Left ventricle myocardium superior (tissue), 1 donor: ENCODE measurements at places on chromosomes 12 and 14.

GRCh38 chr12:104177663-104178501 lies 37.7 kb upstream of the TXNRD1 start:
- DNase-seq = peak; percentile 82

DNA sequence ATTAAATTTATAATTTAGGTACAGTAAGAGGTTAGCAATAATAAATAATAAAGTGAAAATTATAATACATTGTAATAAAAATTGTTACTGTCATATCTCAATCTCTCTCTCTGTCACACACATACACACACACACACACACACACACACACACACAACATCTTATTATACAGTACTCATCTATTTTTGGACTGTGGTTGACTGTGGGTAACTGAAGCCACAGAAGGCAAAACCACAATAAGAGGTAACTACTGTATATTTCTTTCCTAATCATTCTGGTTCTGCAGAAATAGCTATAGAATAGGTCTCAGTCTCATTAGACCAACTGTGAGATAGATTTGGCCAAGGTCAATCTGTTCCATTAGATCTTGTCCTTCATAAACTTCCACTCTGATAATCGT lies 33.1 kb upstream of the PTPRO start:
- no peak for DNase-seq

DNA sequence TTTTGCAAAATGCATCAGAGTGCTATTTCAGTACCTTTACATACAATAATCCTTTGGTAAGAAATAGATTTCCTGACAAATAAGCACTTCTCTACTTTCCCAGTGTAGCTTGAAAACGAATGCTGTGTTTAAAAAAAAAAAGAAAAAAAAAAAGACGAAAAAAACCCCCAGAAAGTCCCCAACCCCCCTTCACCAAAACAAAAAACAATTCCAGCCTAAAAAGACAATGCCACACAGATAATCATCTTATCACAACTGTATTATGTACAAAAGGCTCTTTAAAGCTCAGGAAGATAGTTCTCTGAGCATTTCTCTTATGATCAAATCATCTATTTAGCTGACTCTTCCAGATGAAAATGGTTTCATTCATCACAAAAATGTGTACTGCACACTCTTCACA lies 1.6 kb downstream of the FERMT2 start:
- DNase-seq = no peak

DNA sequence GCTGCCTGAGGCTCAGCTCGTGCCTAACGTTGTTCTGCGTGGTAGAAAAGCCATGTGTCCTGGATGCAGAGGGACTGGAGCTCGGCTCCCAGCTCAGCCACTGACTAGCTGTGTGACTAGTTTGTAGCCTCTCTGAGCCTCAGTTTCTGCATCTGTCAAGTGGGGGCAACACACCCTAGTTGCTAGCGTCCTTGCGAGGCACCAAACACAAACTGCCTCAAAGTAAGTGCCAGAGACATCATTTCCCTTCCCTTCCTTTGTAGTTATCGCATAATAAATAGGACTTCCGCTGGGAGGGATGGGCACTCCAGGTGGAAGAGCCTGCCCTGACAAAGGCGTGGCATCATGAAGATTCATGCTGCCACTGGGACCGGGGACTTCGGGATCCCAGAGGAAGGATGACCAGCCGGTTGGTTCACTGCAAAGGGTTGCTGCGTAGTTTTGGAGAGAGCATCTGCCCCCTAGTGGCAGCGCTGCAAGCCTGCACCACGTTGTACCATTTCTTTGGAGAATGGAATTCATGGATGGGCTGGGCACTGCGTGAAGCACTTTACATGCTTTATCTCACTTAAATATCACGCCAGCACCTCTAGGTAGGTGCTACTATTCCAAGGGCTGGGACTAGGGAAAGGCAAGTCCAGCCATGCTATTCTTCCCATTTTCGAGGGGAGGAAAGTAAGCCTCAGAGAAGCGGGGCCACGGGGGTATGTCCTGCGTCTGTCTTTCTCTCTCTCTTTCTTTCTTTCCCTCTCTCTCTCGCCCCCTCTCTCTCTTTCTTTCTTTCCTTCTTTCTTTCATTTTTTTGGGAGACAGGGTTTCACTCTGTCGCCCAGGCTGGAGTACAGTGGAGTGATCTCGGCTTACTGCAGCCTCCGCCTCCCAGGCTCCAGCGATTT lies 4.6 kb downstream of the CCDC197 start:
- peak; percentile 61 for DNase-seq

DNA sequence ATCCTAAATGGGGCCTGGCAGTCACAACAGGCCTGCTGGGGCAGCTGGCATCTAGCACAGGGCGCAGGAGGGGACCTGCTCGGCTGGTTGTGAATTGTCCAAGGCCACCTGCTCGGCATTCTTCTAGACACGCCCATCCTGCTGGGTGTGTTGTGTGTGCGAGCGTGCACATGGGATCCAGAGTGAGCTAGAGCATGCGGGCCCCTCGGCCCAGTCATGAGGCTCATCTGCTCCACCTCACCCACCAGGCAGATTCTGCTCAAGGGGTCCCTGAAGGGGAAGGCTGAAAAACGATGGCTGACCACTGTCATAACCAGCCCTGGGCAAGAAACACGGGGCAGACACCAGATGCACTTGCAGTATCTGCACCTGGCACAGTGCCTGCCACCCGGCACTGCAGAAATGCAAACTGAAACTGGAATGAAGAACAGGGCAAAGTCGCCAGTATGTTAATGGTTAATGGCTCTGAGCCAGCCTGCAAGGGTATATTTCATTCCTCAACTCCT lies 31.8 kb downstream of the MAX start:
- DNase-seq = no peak

DNA sequence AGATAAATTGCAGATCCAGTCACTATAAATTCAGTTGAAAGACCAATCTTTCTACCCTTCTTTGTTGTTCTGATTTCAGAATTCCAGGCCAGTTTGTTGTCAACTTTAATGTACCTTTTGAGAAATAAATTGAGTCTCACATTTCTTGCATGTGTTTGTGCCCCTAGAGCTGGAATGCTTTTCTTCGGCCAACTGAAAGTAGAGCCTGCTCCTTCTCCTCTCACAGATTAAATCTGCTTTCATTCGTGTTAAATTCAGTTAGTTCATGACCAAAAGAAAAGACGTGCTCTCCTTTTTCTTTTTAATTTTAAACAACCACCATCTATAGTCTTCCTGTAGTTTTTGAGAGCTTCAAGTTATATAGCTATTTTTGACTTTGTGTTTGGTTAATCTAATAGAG lies 22.9 kb downstream of the SOCS2 start:
- no peak for DNase-seq

- no peak for DNase-seq
Observed at GRCh38 chr14:73757876-73758391, 43.8 kb upstream of the PNMA1 start.

DNA sequence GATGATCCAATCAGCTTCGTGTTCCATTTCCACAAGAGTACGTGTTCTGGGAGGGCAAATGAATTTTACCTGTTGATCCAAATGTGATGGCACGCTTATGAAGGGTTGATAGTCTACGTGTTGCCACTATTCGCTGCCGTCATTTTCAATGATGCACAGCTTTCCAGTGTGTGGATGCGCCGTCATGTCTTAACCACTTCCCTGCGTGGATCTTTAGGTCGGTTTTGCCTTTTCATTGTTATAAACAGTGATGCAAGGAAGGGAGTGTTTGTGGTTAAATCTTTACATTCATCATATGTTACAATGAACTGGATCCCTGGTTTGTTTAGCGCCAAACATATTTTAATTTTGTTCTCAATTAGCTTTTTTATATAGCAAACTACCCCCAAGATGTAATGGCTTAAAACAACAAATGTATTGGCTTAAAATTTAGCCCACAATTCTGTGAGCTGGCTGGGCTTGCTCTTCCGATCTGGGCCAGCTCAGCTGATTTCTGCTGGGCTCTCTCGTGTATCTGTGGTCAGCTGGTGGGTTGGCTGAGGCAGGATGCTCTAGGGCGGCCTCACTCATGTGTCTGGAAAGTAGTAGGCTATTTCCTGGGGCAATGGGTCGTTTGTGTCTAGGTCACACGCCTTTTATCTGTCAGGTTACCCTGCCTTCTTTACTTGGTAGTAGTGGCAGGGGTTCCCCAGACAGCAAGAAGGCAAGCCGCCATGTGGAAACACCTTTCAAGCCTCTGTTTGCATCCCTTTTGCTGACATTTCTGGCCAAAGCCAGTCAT lies 176.7 kb downstream of the CRADD start:
- no peak for DNase-seq

GRCh38 chr12:107917912-107918800 lies 143.7 kb downstream of the ASCL4 start:
- no peak for DNase-seq

- no peak for DNase-seq
Observed at GRCh38 chr12:11568155-11568761, 81.2 kb upstream of the ETV6 start.

GRCh38 chr14:56896922-56897321 lies 86.6 kb upstream of the OTX2 start:
- no peak for DNase-seq

GRCh38 chr14:100374876-100375265 lies 51.7 kb downstream of the SLC25A47 start:
- DNase-seq = no peak

DNA sequence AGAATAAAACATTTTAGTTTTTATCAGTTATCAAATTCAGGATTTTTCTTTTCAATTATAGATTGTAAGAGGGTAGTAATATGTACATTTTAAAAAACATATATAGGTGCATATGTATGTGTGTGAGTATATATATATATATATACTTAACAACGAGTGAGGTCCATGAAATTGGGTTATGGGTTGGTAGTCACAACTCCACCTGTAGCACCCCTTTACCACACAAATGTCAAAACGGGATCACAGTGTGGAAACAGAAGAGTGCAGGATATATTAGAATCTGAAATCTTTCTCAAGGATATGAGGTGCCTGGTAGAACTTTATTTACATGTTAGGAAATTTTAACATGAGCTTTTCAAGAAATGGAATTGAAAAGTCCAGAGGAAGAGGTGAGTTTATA lies 31.3 kb downstream of the MIA2 start:
- DNase-seq = no peak

DNA sequence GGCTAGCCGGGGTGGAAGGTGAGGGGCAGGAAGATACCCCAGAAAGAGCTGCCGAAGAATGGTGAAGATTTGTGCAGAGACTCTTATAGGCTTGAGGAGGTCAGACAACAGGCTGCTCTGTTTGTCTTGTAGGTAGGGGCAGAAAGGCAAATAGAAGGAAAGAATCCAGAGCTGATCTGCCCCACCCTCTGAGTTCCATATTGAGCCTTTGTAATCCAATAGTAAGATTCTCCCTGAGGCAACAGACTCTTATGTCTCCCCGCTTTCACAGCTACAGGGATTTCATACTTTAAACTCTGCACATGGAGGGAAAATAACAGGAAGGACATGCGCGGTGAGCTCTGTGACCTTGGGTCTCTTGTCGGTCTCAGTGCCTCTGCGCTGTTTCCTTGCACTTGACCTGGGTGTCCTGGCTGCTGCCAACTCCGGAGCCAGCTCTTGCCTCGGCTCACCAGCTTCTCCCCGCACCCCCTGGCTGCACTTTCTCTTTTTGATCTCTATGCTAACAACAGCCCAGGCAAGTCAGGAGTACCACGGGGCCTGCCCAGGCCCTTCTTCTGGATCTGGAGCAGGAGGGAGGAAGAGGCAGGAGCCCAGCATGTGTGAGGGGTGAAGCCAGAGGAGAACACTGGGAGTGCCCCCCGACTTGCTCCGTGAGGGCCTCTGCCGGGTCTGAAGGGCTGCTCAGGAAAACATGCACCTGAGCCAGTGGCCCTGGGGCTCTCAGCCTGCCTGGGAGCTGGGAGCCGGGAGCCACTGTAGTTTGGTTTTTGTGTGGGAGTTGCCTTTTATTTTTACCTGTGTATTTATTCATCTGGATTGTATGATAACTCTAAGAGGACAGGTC lies 75.8 kb downstream of the PPP1R36 start:
- no peak for DNase-seq

- DNase-seq = no peak
Observed at GRCh38 chr14:31566456-31566855, 5.3 kb downstream of the NUBPL start.

DNA sequence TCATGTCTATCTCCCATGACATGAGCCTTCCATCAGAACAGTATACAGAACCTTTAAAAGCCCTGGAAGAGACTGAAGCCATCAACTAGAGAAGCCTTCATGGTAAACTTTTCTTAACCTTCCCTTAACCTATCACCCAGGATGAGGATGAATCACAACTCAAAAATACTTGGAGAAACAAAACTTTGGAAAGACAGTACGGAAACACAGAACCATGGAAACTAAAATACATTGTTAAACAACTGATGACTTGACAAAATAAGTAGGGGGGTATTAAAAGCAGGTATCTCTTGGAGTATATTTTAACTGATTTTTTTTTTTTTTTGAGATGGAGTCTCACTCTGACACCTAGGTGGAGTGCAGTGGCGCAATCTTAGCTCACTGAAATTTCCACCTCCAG lies 8.7 kb downstream of the TM7SF3 start:
- no peak for DNase-seq

- no peak for DNase-seq
Observed at GRCh38 chr12:84875241-84875640, 37.4 kb downstream of the SLC6A15 start.

DNA sequence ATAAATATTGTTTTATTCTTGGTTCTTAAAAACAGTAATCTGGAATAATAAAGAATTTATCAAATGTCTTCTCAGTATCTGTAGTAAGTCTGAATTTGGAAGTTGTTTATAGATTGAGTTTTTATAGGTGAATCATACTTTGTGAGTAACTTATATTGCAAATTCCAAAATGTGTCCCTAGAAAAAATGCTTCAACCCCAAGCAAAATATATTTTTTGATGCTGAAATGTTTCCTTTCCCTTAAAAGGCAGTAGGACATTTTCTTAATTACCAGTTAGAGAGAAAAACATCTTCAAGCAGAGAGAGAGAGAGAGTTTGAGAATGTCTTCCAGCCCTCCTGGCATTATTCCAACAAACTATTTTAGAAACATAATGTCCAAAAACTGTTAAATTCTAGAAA lies 37.9 kb downstream of the PELI2 start:
- DNase-seq = no peak

DNA sequence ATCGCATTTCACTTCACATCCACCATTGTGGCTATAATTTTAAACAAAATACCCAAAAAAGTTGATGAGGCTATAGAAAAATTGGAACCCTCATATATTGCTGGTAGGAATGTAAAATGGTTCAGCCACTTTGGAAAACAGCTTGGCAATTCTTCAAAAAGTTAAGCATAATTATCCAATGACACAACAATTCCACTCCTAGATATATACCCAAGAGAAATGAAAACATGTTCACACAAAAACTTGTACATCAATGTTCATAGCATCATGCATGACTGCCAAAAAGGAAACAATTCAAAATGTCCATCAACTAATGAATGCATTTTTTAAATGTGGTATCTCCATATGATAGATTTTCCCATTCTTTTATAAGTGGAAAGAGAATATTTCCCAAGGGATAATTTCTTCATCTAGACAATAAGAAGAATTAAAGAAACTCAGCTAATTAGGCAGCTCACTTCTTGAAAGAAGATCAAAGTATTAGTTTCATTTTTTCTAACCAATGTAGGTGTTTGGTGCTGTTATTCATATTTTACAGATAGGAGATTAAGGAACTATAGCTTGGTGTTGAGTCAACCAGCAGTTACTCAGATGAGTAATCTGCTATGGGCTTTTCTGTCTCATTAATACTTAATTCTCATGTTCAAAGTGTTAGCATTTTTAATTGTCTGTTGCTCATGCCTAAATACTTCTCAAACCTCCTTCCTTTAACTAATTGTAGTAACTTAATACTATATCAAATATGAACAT lies 32.8 kb downstream of the YEATS4 start:
- no peak for DNase-seq

- DNase-seq = no peak
Observed at GRCh38 chr12:100851637-100852036, 57.1 kb downstream of the ANO4 start.
